ENCODE measurements at places on chromosomes 13 and 19.

- H3K27me3 ChIP-seq: peaks cover 10% of the 10 kb centered on the region
- no peaks in the 10 kb centered on the region for H3K36me3 ChIP-seq
- H3K4me3 ChIP-seq: no peak overlapping the region
- H3K27ac ChIP-seq: no peak overlapping the region
- DNase-seq: no peak
Measured at GRCh38 chr13:78589206-78589605, 14.1 kb downstream of the POU4F1 start.

- no peak for DNase-seq
- peaks cover 3% of the 10 kb centered on the region for H3K36me3 ChIP-seq
- H3K27me3 ChIP-seq: no peaks in the 10 kb centered on the region
- H3K4me3 ChIP-seq: no peak overlapping the region
Measured at GRCh38 chr19:11950312-11950711, 14.5 kb upstream of the ZNF763 start.

DNA sequence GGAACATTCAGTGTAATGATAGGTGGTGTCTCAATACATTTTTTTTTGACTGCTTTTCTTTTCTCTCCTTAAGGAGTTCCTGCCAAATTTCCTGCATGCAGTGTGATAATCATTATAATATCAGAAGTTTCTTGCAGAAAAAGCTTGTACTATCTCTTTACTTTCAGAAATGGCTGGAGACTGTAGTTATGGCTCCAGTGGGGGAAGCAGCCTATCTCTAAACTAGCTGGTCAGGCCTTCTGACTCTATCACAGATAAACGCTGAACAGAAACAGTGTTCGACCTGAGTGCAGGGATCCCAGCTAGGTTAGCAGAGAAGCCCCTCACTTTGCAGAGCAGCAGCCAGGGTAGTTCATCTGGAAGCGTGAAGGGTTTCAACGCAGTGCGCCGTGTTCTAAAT lies 1.9 kb downstream of the CCNE1 start:
- H3K4me1 ChIP-seq: peaks cover 13% of the 10 kb centered on the region
- H3K27ac ChIP-seq: no peak overlapping the region
- H3K4me3 ChIP-seq: no peak overlapping the region
- no peaks in the 10 kb centered on the region for H3K27me3 ChIP-seq

DNA sequence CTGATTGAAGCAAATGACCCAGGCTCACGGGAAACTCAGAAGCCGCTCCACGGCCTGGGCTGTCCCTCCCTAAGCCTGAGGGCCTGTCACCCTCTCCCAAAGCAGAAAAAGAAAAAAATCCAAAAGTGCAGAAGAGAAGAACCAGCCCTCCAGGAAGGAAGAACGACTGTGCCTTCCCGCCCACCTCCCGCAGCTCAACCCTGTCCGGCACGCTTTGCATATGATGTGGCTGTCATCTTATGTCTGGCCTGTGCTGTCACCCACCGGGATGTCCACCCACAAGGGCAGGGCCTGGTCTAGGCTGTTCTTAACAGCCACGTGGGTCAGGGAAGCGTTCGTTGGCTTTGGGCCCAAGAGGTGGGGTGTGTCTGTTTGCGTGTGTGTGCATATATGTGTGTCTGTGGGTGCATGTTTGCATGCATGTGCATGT lies 13.7 kb downstream of the ZBTB7A start:
- no peak for DNase-seq
- no peaks in the 10 kb centered on the region for H3K36me3 ChIP-seq
- H3K4me3 ChIP-seq: no peak overlapping the region

DNA sequence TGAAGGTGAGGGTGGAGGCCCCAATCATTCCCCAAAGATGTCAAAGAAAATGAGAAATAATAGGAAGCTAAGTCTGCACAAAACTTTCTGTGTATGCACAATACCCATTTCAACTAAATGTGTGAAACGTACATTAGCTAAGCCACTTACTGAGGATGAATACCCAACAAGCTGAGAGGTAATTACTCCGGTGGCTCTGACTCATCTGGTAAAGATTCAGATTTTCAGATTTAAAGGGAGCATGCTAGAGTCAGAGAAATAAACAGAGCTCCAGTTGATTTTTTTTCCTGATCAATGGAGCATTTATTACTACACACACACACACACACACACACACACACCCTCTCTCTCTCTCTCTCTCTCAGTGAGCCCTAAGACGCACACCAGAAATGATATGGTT lies 194.8 kb upstream of the ARGLU1 start:
- H3K27ac ChIP-seq: no peak overlapping the region
- H3K36me3 ChIP-seq: no peaks in the 10 kb centered on the region
- H3K27me3 ChIP-seq: no peaks in the 10 kb centered on the region
- no peak for DNase-seq

DNA sequence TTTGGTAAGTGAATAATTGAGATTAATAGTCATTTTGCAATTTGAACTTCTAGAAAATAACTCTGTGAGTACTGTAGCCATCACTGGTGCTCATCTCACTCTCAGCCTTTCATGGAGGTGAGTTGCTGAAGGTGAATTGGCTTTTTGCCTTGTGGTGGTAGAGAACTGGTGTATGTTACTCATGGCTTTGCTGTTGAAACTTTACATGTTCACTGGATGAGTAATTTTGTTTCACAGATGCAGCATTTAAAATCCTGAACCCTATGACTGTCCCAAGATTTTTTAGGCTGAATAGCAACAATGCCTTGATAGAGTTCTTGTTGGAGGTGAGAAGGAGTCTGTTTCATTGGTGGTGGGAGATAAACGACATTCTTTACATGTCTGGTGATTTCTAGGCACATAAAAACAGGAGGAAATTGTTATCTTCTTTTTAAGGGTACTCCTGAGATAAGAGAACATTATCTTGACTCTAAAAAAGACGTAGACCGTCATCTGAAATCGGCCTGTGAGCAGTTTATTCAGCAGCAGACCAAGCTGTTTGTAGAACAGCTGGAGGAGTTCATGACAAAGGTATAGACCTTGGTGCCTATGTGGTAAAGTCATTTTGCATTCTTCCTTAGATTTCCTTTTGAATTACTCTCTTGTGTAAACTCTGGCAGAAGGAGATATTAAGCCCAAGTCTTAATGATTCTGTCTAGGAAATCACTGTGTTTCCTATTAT lies 53.9 kb downstream of the COG3 start:
- H3K27ac ChIP-seq: no peak overlapping the region
- no peaks in the 10 kb centered on the region for H3K4me1 ChIP-seq
- peaks cover 25% of the 10 kb centered on the region for H3K36me3 ChIP-seq
- H3K27me3 ChIP-seq: no peaks in the 10 kb centered on the region
- H3K4me3 ChIP-seq: no peak overlapping the region

DNA sequence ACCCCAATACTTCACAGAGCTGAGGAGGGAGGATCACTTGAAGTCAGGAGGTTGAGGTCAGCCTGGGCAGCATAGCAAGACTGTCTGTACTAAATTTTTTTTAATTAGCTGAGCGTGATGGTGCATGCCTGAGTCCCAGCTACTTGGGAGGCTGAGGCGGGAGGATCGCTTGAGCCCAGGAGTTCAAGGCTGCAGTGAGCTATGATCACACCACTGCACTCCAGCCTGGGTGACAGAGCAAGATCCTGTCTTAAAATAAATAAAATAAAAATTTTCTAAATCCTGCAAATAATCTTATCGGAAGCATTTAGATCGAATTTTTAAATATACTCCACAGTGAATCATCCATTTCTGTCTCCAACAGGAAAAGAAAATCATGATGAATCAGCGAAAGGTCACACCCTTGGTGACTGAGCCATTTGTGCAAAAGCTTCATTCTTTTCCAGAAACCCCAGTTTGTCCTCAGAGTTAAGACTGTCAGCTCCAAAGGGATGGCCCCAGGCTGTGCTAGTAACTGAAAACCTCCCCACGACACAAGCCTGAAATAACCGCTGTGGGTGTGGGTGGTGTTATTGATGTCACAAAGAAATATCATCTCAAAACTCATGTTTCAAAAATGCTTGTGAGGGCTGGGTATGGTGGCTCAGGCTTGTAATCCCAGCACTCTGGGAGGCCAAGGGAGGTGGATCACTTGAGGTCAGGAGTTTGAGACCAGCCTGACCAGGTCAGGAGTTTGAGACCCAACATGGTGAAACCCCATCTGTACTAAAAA lies 167.6 kb downstream of the PTPRS start:
- H3K36me3 ChIP-seq: no peaks in the 10 kb centered on the region
- peak; percentile 80 for DNase-seq
- no peaks in the 10 kb centered on the region for H3K4me1 ChIP-seq
- no peaks in the 10 kb centered on the region for H3K27me3 ChIP-seq
- no peak overlapping the region for H3K27ac ChIP-seq

DNA sequence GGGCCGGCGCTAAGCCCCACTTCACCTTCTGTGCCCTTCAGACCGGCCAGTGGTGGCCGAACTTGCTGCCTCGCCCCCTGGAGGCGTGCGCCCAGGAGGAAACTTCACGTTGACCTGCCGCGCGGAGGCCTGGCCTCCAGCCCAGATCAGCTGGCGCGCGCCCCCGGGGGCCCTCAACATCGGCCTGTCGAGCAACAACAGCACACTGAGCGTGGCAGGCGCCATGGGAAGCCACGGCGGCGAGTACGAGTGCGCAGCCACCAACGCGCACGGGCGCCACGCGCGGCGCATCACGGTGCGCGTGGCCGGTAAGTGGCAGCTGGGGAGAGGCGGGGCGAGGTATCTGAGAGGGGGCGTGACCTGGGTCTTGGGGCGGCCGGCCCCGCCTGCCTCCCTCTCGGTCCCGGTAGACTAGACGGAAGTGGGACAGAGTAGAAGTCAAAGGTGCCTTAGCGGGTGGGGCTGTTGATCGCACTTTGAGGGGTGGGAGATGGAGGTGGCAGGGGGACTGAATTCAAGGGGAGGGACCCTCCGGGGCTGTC lies 5.6 kb downstream of the ICAM5 start:
- no peak for DNase-seq
- no peaks in the 10 kb centered on the region for H3K27me3 ChIP-seq
- no peaks in the 10 kb centered on the region for H3K36me3 ChIP-seq
- no peak overlapping the region for H3K27ac ChIP-seq

DNA sequence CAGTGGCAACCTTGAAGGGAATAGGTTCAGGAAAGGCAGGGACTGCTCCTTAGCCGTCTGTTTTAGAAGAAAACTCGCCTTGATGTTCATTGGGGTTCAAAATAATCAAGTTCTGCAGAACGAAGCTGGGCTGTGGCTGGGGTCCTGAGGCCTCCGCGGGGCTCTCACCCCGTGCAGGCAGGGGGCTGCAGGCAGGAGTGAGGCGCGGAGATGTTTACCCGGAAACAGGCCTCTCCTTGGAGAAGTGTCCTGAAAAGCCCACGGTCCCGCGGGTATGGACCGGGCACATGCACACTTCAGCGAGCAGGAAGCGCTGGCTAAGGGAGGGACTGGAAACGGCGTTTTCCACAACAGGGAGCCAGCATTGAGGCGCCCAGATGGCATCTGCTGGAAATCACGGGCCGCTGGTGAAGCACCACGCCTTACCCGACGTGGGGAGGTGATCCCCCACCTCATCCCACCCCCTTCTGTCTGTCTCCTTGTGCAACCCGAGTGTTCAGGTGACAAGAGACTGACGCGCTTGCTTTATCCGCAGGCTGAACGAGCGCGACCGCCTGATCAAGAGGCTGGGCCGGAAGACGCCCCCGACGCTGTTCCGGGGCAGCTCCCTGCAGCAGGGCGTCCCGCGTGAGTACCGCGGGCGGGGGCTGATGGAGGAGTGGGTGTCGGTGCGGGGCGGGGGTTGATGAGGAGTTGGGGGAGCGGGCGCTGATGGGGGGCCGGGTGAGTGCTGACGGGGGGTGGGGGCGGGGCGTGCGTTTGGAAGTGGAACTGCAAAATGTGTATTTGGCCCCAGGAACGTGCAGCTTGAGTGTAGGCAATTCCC lies 39.6 kb downstream of the SHISA2 start:
- H3K4me1 ChIP-seq: no peaks in the 10 kb centered on the region
- no peak for DNase-seq
- no peak overlapping the region for H3K27ac ChIP-seq
- H3K27me3 ChIP-seq: no peaks in the 10 kb centered on the region
- no peak overlapping the region for H3K4me3 ChIP-seq
- no peaks in the 10 kb centered on the region for H3K36me3 ChIP-seq

GRCh38 chr19:56211718-56212117 lies 9.6 kb downstream of the ZSCAN5C start:
- no peaks in the 10 kb centered on the region for H3K4me1 ChIP-seq
- H3K36me3 ChIP-seq: no peaks in the 10 kb centered on the region
- H3K4me3 ChIP-seq: no peak overlapping the region

DNA sequence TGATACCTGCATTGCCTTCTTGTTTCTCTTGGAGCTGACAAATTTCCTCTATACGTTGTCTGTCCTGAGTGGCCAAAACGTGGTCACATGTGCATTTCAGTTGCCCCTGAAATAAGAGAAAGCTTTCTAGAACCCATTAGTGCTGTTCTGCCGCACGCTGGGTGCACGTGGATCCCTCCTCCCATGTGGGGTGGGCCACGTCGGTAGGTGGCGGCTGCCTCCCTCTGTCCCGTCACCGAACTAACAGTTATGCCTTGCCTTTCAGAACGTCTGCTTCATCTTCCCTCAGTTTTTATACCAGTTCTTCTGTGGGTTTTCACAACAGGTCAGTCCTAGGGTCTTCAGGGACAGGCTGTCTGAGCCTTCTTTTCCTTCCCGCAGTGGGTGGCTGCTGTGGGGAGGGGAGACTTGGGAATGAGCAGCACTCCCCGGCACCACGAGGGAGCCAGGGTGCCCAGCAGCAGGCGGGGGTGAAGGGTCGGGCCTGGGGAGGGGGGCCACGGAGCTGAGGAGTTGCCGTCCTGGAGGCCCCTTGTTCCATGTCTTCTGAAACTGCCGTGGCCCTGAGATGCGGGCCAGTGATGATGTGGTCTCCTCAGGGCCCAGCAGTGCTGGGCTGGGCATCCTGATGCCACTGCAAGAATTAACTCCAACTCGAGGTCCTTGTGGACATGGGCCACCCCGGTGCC lies 109.7 kb upstream of the MCF2L start:
- H3K27ac ChIP-seq: no peak overlapping the region
- peaks cover 4% of the 10 kb centered on the region for H3K36me3 ChIP-seq
- H3K27me3 ChIP-seq: no peaks in the 10 kb centered on the region
- H3K4me1 ChIP-seq: no peaks in the 10 kb centered on the region

GRCh38 chr13:48424212-48424611 lies 11.3 kb upstream of the LPAR6 start:
- H3K4me3 ChIP-seq: no peak overlapping the region
- no peaks in the 10 kb centered on the region for H3K27me3 ChIP-seq
- no peak for DNase-seq
- H3K4me1 ChIP-seq: no peaks in the 10 kb centered on the region

DNA sequence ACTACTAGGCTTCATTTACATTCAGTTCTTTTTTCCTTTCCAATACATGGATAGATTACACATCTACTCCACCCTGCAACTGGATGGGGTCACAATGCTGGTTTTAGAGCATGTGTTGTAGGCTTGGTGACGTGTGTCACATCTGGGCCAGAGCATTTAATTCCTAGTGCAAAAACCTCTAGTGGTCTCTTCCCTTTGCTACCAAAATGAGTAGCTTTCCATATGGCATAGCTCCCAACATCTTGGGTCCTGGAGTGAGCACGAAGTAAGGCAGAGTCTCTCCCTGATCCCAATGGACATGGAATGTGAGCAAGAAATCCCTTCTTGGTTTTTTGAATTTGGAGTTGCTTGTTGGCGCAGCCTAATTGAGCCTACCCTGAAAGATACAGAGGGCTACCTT lies 51.7 kb downstream of the TNFSF11 start:
- no peaks in the 10 kb centered on the region for H3K27me3 ChIP-seq
- H3K27ac ChIP-seq: no peak overlapping the region
- DNase-seq: no peak
- H3K4me1 ChIP-seq: no peaks in the 10 kb centered on the region
- no peak overlapping the region for H3K4me3 ChIP-seq

GRCh38 chr19:29383696-29384095 lies 142.1 kb upstream of the VSTM2B start:
- no peak overlapping the region for H3K27ac ChIP-seq
- H3K4me1 ChIP-seq: no peaks in the 10 kb centered on the region
- H3K27me3 ChIP-seq: peaks cover 3% of the 10 kb centered on the region
- H3K4me3 ChIP-seq: no peak overlapping the region

- no peaks in the 10 kb centered on the region for H3K4me1 ChIP-seq
- DNase-seq: no peak
- no peak overlapping the region for H3K4me3 ChIP-seq
- H3K36me3 ChIP-seq: no peaks in the 10 kb centered on the region
Measured at GRCh38 chr13:34611671-34612070, 330.4 kb upstream of the NBEA start.
